Hematopoietic multipotent progenitor cell (in vitro differentiated cells): ENCODE measurements at places on chromosomes 16 and 17. TPM values are rescaled to one million over a fixed set of nuclear protein-coding genes. Genes with fewer than 3 reads are reported as not detected.

DNA sequence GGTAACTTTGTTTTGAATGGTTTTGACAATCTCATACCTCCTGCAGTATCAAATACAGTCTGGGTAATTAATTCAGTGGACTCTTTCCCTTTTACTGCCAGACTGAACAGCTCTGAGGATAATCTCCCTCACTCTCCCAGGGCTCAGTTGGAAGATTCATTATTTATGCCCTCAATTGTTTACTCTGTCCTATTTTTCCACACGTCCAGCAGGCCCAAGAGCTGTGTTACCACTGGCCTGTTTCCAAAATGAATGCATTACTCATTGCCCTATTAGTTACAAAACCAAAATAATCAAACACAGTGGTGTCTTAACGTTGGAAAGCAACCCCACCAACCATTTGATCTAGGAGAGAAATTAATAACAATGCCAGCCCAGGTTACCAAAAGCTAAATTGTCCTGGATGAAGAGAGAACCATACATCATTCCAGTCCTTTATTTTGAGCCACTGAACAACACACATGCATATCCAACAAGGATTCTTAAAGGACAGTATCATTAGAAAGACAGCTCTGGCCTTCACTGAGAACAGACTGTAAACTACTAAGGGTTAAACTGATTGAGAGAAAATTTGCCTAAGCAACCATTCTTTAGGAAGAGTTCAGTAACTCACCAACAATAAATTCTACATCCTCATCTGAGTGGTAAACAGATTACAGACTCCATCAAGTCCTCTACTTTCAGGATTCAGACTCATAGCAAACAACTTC lies 34.5 kb downstream of the FAM222B start:
- DNase-seq, result no peak

DNA sequence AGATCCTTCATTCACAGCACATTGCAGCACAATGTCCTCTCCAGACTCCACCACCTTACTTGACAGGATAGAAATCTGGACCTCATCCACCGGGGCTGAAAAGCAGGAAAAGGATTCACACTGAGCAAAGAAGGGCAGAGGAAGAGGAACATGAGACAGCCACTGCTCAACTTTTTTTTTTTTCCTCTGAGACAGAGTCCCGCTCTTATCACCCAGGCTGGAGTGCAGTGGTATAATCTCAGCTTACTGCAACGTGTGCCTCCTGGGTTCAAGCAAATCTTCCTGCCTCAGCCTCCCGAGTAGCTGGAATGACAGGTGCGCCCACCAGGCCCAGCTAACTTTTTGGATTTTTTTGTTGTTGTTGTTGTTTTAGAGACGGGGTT lies 34.4 kb downstream of the PECAM1 start:
- DNase-seq, result no peak

DNA sequence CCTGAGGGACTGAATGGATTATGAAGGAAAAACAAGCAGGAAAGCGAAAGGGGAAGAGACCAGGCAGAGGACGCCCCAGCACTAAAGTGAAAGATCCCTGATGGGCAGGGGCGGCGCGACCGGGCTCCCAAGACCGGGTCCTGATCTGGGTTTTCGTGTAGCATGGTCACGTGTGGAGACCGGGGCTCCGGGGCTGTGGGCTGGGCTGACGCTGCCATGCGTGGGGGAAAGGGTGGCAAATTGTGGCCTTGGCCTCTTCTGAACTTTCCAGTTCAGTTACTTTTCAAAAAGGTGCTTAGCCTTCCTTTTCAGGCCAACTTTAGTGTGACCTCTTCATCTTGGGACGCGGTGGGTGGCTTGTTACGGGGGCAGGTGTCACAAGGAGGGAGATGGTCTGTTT lies 57.5 kb downstream of the METRNL start:
- no peak for DNase-seq

- DNase-seq, result no peak
Measured at GRCh38 chr17:1159431-1160180, 20.2 kb downstream of the ABR start.

The KCNH6 gene
- total RNA-seq, result not detected
